ENCODE measurements at places on chromosomes 5 and 9. TPM values are rescaled to one million over a fixed set of nuclear protein-coding genes. Genes with fewer than 3 reads are reported as not detected.

GABRP gene
- total RNA-seq: 0.98 TPM

NIPAL4 gene
- not detected for total RNA-seq

GCNT4 gene
- total RNA-seq: 0.11 TPM

CYLC2 gene
- not detected for total RNA-seq

MAML1 gene
- 8.9 TPM for total RNA-seq

PCDHA6 gene
- total RNA-seq: 0.09 TPM

GAPT gene
- not detected for total RNA-seq

MCIDAS gene
- total RNA-seq: not detected

TEX53 gene
- total RNA-seq: not detected

ELOVL7 gene
- 0.09 TPM for total RNA-seq

ARL14EPL gene
- total RNA-seq: 0.17 TPM

IFNA4 gene
- total RNA-seq: not detected

BNC2 gene
- 1.0 TPM for total RNA-seq

ROPN1L gene
- total RNA-seq: 3.0 TPM

ACSL6 gene
- total RNA-seq: 0.65 TPM

LSM11 gene
- 8.4 TPM for total RNA-seq

SARDH gene
- 0.11 TPM for total RNA-seq

RAB3C gene
- total RNA-seq: 0.09 TPM

ANKRD34B gene
- under 0.01 TPM for total RNA-seq

COMMD10 gene
- 57.6 TPM for total RNA-seq

MYOZ3 gene
- total RNA-seq: 0.34 TPM

RNF180 gene
- 4.9 TPM for total RNA-seq

ADGRD2 gene
- total RNA-seq: not detected

IZUMO3 gene
- total RNA-seq: not detected

RNF183 gene
- total RNA-seq: not detected

ARPC5L gene
- total RNA-seq: 15.1 TPM

CORO2A gene
- total RNA-seq: 0.76 TPM

MAT2B gene
- total RNA-seq: 124 TPM

LAMC3 gene
- 1.5 TPM for total RNA-seq

PFN3 gene
- not detected for total RNA-seq

SLCO6A1 gene
- not detected for total RNA-seq

NKD2 gene
- under 0.01 TPM for total RNA-seq

SLC36A3 gene
- total RNA-seq: not detected

ORM1 gene
- total RNA-seq: not detected

SLC4A9 gene
- not detected for total RNA-seq

PAIP2 gene
- 109 TPM for total RNA-seq

GNPDA1 gene
- total RNA-seq: 23.1 TPM

TAS2R1 gene
- not detected for total RNA-seq

SAXO1 gene
- not detected for total RNA-seq

PCDHGA1 gene
- total RNA-seq: 0.43 TPM

TAF11L5 gene
- not detected for total RNA-seq

LCN15 gene
- total RNA-seq: not detected

ARHGEF39 gene
- total RNA-seq: 0.17 TPM

PCDHB12 gene
- total RNA-seq: 0.33 TPM

AHRR gene
- 2.0 TPM for total RNA-seq

LEAP2 gene
- 0.11 TPM for total RNA-seq

OLFML2A gene
- 4.6 TPM for total RNA-seq

TMEM171 gene
- total RNA-seq: 0.77 TPM

FOXE1 gene
- total RNA-seq: not detected

TAF1L gene
- under 0.01 TPM for total RNA-seq

OR13C3 gene
- not detected for total RNA-seq

CDKN2B-AS1 gene
- 2.2 TPM for total RNA-seq

ITK gene
- not detected for total RNA-seq

FCN2 gene
- not detected for total RNA-seq

IFNA8 gene
- not detected for total RNA-seq

DEPDC1B gene
- total RNA-seq: 1.6 TPM

CSF2 gene
- total RNA-seq: not detected

Data from dermis lymphatic vessel endothelial cell (primary cell).